CD8-positive, alpha-beta memory T cell (primary cell): ENCODE measurements at places on chromosomes 7 and 10.
A peak's percentile ranks its signal among the peaks of the same experiment; 100 is the strongest.

DNA sequence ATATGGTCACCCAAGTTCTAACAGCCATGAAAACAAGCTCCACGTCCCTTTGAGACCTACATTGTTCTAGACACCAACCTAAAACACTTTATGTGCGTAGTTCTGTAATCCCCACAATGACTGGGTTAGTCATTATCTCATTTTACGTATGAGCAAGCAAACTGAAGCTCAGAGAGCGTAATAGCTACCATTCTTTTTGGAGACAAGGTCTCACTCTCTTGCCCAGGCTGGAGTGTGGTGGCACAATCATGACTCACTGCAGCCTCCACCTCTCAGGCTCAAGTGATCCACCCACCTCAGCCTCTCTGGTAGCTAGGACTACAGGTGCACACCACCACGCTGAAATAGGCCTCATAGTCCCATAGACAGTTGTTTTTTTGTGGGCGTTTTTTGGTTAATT lies 10.5 kb downstream of the DAGLB start:
- no peak for DNase-seq

- peak; percentile 60 for DNase-seq
These were observed 60.9 kb upstream of the ACSM6 start for GRCh38 chr10:95133016-95133752.

DNA sequence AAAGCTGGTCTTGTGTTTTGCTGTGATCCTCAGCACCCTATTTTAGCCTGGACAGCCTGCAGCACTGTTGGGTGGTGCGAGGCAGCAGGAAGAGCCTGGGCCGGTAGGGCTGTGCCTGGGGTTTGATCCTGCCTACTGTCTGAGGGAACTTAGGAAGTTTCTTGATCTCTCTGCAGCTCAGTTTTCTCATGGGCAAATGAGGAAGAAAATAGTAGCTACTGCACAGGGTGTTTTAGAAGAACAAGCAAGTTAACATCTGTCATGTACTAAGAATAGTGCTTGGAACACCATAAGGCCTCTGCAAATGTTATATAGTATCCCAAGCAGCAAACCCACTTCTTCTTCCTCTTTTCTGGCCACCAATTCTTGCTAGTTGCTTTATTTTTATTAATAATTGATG lies 12.0 kb upstream of the AGR2 start:
- no peak for DNase-seq

DNA sequence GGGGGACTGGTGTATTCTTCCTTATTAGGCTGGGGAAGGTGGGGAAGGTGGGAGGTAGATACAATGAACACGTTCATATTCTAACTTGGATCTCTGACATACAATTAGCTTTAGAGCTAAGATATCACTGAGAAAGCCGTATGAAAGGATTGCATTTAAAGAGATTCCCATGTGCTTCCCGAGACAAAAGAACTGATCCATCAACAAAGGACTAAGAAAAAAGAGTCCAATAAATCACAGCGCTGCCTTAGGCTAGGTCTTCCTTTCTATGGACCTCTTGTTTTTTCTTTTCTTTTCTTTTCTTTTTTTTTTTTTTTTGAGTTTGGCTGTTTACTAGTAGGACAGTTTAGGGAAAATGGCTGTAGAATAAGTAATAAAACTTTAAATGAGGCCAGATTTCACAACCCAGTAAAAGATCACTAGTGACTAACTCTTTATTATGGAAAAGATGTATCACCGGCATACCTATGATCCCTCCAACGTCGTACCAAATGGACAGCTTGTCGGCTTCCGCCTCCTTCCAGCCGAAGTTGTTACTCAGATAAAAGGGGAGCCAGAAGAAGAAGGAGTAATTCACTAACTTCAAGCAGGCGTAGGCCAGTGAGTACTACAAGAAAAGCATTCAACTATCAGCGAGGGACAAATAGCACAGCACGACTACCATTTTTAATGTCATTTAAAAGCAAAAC lies 50.0 kb downstream of the SLC37A3 start:
- DNase-seq: no peak

- DNase-seq: no peak
These were observed 191.2 kb upstream of the SHH start for GRCh38 chr7:156003220-156004162.

GRCh38 chr7:77427996-77428603 lies 12.0 kb upstream of the GSAP start:
- DNase-seq: no peak

DNA sequence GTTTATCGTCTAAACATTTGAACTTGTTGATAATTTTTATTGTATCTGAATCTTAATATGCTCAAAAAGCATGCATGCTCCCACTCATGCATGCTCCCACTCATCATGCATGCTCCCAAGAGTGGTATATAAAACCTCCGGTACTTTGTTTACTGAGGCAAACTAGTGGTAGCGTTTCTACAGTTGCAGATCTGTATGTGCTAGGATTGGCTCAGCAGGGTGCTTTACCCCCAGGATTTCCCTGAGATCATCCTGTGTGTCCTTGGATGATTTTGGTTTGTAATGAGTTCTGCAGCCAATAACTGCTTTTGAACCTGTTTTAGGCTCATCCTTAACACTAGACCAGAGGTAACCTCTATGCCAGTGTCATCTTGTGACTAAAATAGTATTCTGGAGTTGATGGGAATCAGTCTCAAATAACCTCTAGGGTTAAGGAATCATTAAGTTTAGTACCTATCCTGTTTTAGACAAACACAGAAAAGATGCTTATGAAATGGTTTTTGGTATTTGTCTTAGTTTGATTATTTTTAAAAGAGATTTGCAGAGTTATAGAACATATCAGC lies 40.4 kb downstream of the PHTF2 start:
- DNase-seq: no peak

GRCh38 chr10:114372995-114373394 lies 31.3 kb downstream of the AFAP1L2 start:
- no peak for DNase-seq

DNA sequence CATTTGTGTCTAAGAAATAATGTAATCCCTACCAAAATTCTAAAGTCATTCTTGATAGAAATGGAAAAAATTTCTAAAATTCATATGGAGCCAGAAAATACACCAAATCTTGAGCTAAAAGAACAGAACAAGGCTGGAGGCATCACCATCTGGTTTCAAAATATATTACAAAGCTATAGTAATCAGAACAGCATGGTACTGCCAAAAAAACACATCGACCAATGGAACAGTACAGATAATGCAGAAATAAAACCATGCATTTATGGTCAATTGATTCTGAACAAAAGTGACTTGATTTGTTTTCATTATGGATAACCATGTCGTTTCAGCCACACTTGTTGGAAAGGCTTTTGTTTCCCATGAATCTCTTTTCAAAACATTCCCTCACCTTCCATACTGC lies 7.0 kb upstream of the WDFY4 start:
- no peak for DNase-seq
